ENCODE measurements at places on chromosomes 6 and 20.
A peak's percentile ranks its signal among the peaks of the same experiment; 100 is the strongest.

GRCh38 chr20:63220696-63221399, 4.9 kb upstream of the YTHDF1 start:
- DNase-seq, result no peak

- no peak for DNase-seq
These were observed 47.6 kb downstream of the TNFAIP3 start for GRCh38 chr6:137914530-137915193.

- no peak for DNase-seq
These were observed 460.3 kb downstream of the UTRN start for GRCh38 chr6:144745439-144745838.

GRCh38 chr20:1377341-1377871, 15.4 kb downstream of the FKBP1A start:
- DNase-seq, result no peak

GRCh38 chr6:7803214-7803613, 77.3 kb downstream of the BMP6 start:
- DNase-seq, result no peak

DNA sequence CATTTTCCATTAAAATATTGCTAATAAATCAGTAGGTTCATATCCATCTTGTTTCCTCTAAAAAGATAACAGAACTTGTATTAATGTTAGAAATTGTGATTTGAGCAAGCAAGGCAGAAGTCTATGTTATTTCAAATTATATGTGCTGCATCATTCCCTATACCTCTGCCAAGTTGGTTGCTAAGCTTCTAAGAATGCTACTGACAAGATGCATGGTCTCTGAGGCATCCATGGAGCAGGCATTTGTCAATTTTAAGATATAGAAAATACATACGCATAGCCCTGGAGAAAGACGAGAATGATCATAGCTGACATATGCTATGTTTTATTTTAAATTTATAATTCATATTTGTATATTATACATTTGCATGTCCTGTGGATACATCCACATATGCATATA, 168.3 kb upstream of the THEMIS start:
- no peak for DNase-seq

DNA sequence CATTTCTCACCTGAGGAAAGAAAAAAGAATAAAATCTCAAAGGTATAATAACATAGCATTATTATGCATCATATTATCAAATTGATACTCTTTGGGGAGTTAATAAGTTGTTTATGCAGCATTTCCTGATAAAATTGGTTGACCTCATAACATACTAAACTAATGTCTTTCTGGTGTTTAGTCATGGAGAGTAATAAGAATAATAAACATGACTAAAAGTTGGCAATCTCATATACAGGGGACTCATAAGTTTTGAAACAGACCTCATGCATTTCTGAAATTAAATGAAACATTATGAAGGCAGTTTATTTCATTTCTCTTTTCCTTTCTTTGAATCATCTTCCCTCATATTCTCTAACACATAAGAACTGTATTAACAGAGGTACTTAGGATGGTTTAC, 60.5 kb upstream of the PRDM1 start:
- DNase-seq, result no peak

GRCh38 chr20:5569021-5569420, 181.2 kb upstream of the SHLD1 start:
- peak; percentile 17 for DNase-seq

DNA sequence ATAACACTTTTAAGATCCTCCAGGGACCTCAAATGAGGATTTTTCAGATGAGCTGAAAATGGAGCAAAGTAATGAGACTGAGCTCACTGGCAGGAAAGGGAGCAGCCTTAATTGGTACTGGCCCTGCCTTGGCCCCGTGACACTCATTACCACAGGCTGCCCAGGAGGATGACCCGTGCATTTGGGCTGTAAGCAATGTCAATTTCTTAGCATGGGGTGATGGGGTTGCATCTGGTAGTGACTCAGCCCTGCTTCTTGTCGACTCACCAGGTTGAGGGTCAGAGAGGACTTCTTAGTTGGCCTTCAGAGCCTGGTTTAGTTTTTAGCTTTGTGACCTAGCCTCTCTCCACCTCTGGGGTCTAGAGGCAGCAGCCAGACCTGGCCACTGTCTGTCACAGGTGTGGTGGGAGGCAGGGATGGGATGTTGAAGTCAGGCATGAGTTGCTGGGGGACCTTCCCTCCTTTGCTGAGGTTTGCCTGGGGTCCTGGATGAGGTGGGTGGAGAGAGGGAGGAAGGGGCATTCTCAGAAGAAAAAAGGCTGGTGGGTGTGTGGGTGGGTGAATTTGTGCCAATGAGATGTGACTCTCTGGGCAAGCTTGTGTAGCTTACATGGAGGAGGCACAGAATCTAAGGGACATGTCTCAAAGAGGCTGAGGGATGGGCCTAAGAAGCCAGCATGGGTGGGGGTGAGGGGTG, 25.9 kb upstream of the EPB41L1 start:
- DNase-seq, result no peak

DNA sequence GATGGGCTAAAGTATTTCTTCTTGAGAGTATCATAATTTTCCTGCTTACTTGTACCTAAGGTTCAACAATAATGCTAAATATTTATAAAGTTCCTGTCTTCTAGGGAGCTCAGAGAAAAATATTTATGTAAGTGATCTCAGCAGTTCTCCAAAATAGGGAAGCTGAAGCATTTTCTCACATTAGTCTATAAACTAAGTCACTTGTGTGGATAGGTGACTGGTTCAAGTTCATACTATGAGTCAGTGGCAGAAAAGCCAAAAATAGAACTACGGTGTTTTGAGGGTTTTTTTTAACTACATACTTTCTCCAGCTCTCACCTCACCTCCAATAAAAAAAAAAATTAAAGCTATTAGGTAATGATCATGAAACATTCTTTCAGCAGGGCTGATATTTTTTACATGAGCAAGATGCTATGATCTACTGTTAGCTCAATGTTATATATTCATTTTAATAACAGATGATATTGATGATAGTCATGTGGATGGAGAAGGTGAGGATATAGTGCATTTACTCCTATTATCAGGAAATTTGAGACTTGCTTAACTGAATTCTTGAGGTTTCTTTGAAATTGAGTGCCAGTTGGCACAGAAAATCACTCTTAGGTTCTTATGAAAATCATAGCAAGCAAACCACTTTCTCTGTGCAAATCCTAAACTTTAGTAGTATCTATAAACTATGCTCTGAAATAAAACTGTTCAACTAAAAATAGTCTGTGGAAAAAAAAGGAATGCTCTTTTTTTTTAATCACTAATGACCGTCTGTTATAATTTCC, 4.1 kb upstream of the MOXD1 start:
- no peak for DNase-seq

GRCh38 chr20:61525781-61526431, 273.8 kb downstream of the CDH4 start:
- DNase-seq, result no peak

GRCh38 chr6:85997206-85997605, 354.5 kb upstream of the SYNCRIP start:
- DNase-seq, result no peak

GRCh38 chr6:79702691-79703090, 71.6 kb downstream of the SH3BGRL2 start:
- DNase-seq, result no peak

GRCh38 chr6:42093582-42094329, 43.4 kb downstream of the TAF8 start:
- no peak for DNase-seq

- DNase-seq, result no peak
These were observed 336 bp upstream of the SMPDL3A start for GRCh38 chr6:122788663-122789181.

- DNase-seq, result no peak
These were observed 65.1 kb upstream of the STX16 start for GRCh38 chr20:58585753-58586540.

- DNase-seq, result no peak
These were observed 62.8 kb upstream of the EPB41L1 start for GRCh38 chr20:36091561-36092397.

GRCh38 chr6:98514073-98514720, 320.2 kb upstream of the POU3F2 start:
- DNase-seq, result no peak

- no peak for DNase-seq
These were observed 672 bp downstream of the CARMIL1 start for GRCh38 chr6:25279748-25280343.

GRCh38 chr6:149153100-149153499, 164.4 kb upstream of the TAB2 start:
- no peak for DNase-seq

DNA sequence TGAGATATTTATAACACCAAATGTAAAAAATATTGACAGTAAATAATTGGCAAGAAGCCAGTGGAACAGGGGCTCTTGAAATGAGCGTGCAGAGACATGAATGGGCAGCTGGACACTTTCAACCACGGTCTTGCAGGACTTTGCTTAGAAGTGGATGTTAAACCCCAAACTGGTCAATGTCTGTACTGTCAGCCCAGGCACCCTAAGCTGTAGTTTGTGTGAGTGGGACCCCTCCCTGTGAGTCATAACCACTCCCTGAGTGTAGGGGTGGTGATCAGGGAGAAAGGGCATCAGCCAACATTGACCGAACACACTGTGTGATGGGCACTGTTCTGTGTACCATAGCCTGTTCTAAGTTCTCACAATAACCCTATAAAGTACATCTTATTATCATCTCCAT, 108.6 kb downstream of the FIG4 start:
- DNase-seq, result no peak

DNA sequence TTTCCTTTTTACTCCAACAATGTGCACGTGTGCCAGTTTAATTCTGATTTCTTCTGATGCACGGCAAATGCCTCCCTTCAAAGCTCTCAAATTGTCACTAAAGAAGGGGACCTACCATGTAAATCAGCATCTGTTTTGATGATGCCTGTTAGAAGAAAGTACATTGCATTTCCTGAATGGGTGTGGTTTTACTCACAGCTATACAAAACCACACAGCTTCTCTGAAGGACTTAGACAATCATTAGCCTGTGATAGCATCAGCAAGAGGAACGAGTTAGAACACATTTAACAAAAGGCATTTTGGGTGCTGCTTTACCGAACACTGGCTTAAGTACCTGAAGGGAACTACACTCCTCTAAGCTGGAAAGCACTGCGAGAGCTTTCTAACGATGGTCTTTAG, 109.4 kb downstream of the ATXN1 start:
- no peak for DNase-seq

All from NCI-H1092 (cell line).